GOT3 (cell line): ENCODE measurements at places on chromosomes 1 and 21.

DNA sequence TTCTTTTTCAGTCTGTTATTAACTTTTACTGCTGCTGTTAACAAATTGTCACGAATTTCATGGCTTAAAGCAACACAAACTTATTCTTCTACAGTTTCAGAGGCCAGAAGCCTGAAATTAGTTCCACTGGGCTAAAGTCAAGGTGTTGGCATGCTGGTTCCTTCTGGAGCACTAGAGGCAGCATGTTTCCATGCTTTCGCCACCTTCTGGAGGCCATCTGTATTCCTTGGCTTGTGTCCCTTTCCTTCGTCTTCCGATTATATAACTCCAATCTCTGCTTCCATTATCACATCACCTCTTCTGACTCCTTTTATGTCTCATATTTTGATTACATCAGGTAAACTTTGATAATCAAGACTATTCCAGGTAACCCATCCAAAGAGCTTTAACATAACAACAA, 1742.1 kb downstream of the BRINP3 start:
- DNase-seq: no peak

DNA sequence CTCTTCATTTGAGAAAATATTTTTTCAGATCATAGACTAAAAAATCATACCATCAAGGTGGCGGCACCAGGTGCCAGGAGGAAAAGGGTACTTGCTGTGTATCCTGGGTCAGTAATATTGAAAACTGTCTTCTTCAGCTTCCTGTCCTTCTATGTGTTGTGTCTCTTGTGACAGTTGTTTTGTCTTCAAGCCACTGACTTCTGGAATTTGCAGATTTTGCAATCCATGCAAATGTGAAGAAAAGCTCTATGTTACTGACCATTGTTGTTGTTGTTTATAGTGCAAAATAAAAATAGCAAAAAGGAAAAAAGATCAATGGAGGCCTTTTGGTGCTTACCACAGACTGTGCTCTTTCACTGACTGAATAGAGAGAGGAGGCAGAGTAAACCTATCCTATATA, 83.2 kb upstream of the RHOU start:
- no peak for DNase-seq

DNA sequence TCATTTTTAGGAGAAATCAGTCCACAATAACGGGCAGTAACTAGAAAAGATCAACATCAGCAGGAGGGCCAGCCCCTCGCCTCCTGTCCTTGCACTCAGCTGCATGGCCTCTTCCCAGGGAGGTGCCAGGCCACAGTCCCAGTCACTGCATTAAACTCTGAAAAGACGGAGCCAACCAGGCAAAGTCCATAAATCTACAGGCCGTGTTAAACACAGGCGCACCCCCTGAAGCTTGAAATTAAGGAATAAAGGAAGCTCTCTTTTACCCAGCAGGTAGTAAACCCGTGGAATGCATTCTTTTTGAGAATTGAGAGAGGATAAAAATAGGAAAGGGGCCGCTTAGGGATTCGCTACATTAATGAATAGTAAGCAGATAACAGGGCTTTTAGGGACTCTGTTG, 18.4 kb downstream of the H6PD start:
- no peak for DNase-seq

- DNase-seq: no peak
Measured at GRCh38 chr1:28577738-28578536, 14.1 kb upstream of the RAB42 start.

DNA sequence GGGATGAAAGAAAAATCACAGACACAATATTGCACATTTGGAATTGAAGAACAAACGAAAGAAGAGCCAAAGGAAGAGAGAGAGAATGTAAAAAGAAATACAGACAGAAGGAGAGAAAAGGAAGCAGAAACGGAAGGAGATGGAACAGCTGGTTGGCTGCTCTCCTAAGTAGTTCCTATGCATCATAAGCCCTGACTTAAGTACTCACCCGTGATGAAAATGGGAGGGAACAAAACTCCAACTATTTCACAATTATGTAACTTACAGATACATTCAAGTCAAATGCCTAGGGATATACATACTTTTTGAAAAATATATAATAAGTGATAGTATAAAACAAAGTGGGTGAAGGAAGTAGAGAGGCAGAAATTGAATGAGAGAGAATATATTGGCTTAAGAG, 88.5 kb downstream of the TTLL7 start:
- no peak for DNase-seq

GRCh38 chr1:116910379-116911187, 867 bp downstream of the PTGFRN start:
- DNase-seq: no peak

DNA sequence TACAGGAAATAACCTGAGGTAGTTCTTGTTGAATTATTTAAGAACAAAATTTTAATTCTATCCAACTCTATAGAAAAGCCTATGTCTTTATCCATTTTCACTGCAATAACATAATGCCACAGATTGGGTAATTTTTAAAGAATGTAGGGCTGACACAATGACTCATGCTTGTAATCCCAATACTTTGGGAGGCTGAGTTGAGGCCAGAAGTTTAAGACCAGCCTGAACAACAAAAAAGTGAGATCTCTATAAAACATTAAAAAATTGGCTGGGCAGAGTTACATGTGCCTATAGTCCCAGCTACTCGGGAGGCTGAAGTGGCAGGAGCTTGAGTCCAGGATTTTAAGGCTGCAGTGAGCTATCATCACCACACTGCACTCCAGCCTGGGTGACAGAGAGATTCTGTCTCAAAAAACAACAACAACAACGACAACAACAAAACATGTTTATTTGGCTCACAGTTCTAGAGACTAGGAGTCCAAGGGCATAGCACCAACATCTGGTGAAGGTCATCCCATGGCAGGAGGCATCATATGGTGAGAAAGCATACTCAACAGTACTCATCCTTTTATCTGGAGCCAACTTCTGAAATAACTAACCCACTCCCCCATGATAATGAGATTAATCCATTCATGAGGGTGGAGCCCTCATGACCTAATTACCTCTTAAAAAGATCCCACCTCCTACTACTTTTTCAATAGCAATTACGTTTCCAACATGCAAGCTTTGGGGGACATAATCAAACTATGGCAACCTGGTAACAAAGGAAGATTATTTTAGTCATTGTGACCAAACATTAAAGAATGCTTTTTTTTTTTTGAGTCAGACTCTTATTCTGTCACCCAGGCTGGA, 59.6 kb downstream of the ABL2 start:
- DNase-seq: no peak

DNA sequence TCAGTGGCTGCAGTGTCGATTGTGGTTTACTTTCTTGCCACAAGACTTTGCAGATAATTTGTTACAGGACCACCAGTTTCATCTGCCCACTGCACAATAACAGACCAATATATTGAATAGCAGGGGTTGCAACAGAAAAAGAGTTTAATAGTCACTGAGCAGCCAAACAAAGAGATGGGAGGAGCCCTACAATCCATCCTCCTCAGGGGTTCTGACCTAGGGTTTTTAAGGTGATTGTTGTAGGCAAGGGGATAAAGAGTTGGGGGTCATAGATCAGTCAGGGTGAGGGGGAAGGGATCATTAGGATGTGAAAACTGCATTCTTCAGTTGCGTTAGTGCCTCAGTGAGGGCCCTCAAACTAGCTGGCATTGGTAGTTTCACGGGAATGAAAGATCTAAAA, 110.7 kb upstream of the OLFM3 start:
- DNase-seq: no peak

- no peak for DNase-seq
Measured at GRCh38 chr1:153310526-153310925, 2.2 kb downstream of the PGLYRP3 start.

GRCh38 chr1:172360985-172361384, 59.5 kb upstream of the C1orf105 start:
- no peak for DNase-seq

GRCh38 chr1:204301171-204301957, 58.4 kb downstream of the PLEKHA6 start:
- no peak for DNase-seq
